NCI-H2171 (cell line): ENCODE measurements at places on chromosomes 13 and 19.

DNA sequence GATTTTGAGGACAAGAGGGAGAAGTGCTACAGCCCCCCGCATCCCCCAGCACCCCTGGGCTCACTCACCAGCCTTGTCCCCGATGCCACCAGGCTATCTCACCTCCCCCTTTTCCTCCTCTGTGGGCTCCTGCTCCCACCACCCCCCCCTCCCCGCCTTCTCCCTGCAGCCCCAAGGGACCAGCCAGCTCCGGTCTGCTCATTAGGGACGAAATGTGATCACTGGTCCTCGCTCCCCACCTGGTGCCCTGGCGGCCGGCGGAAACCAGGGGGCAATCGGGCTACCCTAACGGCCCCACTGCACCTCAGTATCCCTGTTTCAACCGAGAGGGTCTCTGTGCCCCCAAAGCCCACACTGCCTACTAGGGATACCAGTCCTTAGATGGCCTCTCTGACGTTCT lies 2.7 kb downstream of the GPR4 start:
- peak; percentile 23 for DNase-seq

- no peak for DNase-seq
These were observed 791 bp downstream of the PRKD2 start for GRCh38 chr19:46715975-46716671.

DNA sequence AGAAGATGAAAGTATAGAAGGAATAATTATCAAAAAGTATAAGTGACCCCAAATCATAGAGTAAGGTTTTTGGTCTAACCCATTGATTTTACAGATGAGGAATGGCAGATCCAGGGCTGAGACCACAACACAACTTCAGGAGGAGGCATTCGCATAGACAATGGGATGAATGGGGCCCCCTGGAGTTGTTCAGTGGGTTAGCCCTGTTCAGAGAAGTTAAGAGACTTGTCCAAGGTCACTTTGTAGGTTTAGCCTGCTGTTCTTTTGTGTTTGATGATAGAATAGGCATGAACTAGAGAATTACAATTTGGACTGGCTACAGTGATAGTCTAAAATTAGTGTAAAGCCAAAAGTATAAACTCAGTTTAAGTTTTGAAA lies 233.9 kb downstream of the KCNRG start:
- DNase-seq: no peak

- no peak for DNase-seq
These were observed 12.6 kb downstream of the SCEL start for GRCh38 chr13:77548095-77548494.

DNA sequence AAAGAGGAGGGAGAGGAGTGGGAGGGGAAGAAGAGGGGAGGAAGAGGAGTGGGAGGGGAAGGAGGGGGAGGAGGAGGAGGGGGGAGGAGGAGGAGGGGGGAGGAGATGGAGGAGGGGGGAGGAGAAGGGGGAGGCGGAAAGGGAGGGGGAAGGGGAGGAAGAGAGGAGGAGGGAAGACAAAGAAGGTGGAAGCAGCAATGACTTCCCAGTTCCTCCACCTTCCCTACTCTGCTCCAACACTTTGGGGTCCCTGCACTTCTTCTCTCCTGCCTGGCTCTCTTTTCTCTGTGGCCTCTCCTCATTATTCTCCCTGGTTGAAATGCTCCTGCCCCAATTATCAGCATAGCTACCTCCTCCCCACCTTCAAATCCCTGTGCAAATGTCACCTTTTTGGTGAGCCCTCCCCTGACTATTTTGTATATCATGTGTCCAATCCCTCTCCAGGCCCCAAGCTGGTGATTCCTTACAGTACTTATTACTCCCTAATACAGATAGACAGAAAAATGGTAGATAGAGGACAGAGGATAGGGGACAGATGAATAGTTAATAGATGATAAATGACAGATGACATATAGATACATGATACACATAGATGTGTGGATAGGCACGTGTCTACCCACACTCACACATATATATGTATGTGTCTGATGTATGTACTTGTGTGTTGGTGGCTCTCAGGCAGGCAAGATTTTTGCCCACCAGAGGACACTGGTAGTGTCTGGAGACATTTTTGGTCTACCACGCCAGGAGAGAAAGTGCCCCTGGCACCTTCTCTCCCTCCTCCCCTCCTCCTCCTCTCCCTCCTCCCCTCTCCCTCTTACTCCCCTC lies 25.2 kb downstream of the NLRP9 start:
- no peak for DNase-seq

DNA sequence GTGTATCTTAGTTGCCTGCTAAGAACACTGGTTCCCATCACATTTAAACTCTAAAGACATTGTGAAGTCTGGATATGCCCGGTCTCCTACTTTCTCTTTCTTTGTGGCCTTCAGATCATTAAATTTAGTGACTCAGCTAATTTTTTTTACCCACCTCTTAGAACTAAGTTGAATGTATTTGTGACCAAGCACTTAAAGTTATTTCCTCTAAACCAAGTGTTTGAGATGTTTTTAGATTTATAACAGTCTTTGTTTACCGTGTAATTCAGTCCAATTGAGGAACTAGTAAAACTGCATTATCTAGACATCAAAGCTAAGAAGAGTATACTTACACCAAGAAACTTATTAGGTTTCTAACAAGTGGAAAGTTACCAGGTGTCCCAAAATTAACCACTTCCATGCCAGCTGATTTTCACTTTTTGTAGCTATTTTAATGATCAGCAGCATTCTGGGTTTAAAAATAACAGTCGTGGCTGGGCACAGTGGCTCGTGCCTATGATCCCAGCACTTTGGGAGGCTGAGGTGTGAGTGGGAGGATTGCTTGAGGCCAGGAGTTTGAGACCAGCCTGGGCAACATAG lies 53.1 kb downstream of the ARHGAP35 start:
- DNase-seq: no peak

DNA sequence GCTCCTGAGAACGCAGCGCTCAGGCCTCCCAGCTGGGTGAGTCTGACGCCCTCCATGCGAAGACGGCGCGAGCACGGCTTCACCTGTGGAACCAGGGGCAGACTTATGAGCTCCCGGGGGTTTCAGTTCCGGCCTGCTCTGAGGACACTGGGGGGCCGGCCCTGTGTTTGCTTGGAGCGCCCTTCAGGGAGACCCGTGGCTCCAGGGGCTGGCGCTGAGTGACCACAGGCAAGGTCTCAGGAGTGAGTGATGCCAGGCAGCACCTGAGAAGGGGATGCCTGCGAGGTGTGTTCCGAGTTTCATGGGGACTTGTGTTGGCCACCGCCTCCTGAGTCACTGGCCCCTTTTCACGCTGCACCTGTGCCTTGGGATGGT lies 4.5 kb downstream of the MCF2L start:
- DNase-seq: no peak

DNA sequence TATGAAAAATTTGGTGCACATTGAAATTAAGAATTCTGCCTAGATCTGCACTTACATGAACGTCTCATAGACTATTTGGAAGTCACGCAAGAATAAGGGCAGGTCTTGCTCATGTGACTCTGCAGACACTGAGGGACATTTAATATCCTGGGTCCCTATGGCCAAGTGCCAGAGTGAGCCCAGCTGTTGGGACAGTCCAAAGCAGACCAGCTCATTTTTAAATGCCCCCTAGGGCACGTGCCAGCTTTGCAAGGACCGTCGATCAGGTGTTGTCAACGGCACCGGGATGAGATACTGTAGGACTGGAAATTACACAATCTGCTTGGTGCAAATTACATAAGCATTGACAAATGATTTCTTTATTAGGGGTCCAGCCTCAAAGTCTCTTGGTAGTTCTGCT lies 293.6 kb downstream of the TEX29 start:
- DNase-seq: no peak

DNA sequence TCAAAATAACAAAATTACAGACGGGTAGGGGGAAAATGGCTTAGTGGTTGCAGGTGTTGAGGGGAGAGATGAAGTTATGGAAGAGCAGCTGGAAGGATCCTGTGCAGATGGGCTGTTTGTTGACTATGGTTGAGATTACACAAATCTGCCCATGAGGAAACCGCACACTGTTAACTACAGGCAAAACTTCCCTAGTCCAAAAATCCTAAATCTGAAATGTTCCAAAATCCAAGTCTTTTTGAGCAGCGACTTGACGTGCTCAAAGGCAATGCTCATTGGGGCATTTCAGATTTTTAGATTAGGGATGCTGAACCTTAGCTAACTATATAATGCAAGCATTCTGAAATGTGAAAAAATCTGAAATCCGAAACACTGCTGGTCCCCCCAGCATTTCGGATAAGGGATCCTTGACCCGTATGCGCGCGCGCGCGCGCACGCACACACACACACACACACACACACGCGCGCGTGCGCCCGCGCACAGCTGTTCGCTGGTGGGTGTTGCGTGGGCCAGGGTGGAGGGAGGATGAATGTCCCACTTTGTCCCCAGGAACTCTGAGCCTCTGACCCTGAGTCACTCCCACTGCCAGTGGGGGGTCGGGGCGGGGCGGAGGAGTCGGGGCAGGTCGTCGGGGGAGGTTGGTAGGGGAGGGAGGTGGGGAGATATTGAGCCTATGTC lies 6.8 kb downstream of the F2RL3 start:
- DNase-seq: peak; percentile 18

GRCh38 chr13:30191491-30192100 lies 115.8 kb downstream of the KATNAL1 start:
- DNase-seq: no peak

- DNase-seq: peak; percentile 81
These were observed 15.0 kb downstream of the CIC start for GRCh38 chr19:42284066-42284501.

- no peak for DNase-seq
These were observed 694 bp upstream of the ZIC5 start for GRCh38 chr13:99972190-99972731.

- no peak for DNase-seq
These were observed 39.8 kb downstream of the GPR180 start for GRCh38 chr13:94641409-94641941.

- DNase-seq: no peak
These were observed 2.1 kb downstream of the C19orf12 start for GRCh38 chr19:29712744-29713516.

DNA sequence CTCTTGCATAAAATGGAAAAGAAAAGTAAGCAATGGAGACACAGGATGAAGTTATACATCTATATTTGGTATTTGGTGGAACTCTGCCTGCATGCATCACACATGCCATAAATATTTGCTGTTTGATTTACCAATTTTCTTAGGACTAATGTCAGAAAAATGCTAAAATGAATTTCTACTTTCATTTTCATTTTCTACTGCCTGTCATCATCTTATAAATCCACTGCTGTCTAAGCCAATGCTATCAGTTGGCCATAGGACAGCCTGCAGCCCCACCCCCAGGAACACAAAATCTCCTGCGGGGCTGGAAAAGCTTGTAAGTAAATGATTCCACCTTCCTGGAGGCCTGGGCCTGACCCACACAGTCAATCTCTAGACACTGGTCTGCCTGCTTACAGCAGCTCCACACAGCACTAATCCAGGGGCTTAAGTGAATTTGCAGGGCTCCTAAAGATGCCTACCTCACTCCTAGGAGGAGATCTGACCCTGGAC lies 122.0 kb downstream of the ENOX1 start:
- DNase-seq: no peak

DNA sequence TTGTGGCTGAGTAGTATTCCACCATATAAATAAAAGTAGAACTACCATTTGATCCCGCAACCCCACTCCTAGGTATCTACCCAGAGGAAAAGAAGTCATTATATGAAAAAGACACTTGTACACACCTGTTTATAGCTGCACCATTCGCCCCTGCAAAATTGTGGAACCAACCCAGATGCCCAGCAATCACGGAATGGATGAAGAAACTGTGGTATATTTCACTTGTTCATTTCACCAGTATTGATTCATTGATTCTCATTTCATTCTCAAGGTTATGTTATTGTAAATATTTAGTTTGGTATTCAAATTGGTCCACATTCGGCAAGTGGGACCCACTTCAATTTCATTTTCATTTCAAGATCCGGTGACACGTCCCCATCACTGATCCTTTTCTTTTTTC lies 8.2 kb upstream of the RFPL4A start:
- DNase-seq: no peak

DNA sequence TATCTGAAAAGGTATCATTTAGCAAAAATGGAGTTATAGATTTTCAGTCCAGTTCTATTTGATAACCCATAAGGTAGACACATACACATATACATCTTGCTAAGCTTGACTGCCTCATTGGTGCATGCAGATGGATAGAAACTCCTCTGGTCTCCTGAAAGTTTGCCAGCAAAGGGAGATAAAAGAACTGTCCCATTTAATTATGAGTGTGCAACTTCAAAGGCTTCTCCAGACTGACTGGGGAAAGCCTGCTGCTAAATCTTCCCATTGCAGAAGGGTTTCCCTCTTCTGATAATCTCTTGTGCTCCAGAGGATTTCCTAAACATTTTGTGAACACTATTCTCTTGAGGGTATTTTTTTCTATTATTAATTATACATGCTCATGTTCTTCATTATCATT lies 131.9 kb downstream of the ITGBL1 start:
- no peak for DNase-seq

DNA sequence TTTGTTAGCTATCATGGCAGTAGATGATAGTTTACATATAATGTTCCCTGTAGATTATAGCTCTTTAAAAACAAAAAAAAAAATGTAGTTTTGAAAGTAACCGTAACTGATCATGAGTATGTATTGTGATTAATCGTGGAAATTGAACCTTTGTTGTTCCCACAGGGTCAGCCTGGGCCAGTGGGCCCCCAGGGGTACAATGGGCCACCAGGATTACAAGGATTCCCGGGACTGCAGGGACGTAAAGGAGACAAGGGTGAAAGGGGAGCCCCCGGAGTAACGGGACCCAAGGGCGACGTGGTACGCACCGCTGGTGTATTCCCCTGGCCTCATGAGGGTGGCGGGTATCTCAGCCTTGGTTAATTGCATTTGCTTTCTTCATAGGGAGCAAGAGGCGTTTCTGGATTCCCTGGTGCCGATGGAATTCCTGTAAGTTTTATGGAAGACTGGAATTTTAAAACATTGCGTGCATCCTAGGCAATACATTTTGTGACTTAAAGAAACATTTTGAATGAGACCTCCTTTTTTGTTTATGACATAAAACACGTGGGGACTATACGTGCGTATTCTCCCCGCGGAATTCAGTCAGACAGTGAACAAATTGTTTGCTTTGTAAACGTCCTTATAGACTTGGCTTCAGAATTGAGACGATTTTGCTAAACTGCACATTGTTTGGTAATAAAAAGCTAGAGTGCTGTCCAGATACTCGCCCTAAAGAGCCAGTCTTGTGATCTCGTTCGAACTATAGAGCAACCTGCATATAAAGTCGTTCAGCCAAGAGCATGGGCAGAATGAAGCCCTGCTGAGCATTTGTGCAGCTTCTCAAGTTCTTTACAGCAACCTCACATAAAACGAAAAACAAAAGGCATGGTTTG lies 117.7 kb downstream of the COL4A2 start:
- no peak for DNase-seq

DNA sequence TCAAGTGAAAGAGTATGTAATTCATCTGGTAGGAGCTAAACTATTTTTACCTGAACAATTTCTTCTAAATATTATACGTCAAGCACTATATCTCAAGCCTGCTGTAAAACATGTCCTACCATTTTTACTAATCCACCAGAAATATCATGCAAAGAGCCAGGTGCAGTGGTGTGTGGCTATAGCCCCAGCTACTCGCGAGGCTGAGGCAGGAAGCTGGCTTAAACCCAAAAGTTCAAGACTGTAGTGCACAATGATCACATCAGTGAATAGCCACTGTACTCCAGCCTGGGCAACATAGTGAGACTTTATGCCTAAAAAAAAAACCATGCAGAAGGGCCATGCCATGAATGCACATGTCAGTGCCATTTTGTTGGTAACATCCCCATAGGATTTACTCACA lies 20.7 kb upstream of the CLN5 start:
- DNase-seq: no peak

GRCh38 chr19:1112268-1113029 lies 8.7 kb downstream of the GPX4 start:
- no peak for DNase-seq

- no peak for DNase-seq
These were observed 10.2 kb downstream of the EPSTI1 start for GRCh38 chr13:42981853-42982252.

- DNase-seq: peak; percentile 27
These were observed 34.4 kb downstream of the KLF2 start for GRCh38 chr19:16359074-16359473.
